ENCODE measurements at places on chromosomes 1 and 21.

- DNase-seq, result no peak
These were observed 873 bp downstream of the IFT25 start for GRCh38 chr1:53944469-53945182.

- DNase-seq, result no peak
These were observed 62.7 kb downstream of the CD34 start for GRCh38 chr1:207848234-207848633.

- no peak for DNase-seq
These were observed 221.4 kb upstream of the L1TD1 start for GRCh38 chr1:61973100-61973837.

DNA sequence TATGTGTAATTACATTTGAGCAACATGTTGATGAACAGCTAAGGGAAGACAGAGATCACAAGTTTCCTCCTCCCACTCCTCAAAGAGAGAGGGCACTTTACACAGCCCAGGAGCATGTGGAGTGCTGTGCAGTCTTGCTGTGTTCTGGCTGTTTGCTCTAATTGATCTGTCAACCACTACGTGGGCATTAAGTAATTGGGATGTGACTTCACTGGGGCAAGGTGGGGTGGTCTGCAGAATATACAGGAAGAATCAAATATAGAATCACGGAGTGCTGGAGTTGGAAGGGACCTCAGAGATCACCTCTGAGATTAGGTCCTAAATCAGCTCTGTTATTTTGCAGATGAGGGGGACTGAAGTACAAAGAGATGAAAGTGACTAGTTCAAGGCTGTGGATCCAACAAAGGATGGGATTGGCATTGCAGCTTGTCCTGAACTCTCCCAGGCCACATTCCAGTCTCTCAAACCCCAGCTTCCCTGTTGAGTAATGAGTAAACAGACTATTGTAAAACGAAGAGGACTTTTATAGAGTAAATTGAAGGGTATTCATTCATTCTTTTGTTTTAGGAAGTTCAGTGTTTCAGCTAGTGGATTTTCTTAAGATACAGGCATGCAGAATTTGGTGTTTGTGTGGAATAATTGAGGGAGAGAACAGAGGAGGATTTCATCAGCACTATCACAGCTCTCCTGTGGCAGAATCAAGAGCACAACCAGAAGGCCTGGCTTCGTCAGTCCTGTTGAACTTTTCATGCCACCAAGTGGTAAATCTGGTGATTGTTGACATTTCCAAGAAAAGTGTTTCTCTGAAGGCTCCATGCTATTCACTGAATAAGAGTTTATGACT is 22.4 kb downstream of the NOS1AP start:
- DNase-seq, result no peak

GRCh38 chr1:155860970-155861510 is 1.7 kb downstream of the SYT11 start:
- DNase-seq, result no peak
